ENCODE measurements at places on chromosomes 6 and 20.

DNA sequence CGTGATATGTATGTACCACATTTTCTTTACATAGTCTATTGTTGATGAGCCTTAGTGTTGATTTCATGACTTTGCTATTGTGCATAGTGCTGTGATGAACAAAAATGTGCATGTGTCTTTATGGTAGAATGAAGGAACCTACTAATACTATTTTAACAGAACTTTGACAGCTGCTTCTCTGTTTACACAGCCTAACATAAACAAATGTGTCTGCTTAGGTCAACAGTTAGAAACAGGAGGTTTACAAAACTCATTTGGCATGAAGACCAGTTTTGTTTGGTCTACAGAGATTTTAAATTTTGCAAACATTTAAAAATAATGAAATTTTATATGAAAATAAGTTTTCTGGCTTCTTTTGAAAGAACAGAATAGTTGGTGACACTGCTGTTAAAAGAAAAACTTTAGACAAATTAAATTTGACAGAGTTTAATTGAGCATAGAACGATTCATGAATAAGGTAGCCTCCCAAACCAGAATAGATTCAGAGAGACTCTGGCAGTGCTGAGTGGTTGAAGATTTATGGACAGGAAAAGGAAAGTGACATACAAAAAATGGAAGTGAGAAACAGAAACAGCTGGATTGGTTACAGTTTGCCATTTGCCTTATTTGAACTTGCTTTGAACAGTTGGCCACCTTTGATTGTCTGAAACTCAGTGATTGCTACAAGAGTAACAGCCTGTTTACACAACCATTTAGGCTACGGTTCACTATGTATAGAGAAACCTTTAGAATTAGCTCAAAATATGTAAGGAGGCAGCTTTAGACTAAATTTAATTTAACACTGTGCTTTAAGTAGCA lies 715.8 kb upstream of the HS3ST5 start:
- DNase-seq, result no peak

DNA sequence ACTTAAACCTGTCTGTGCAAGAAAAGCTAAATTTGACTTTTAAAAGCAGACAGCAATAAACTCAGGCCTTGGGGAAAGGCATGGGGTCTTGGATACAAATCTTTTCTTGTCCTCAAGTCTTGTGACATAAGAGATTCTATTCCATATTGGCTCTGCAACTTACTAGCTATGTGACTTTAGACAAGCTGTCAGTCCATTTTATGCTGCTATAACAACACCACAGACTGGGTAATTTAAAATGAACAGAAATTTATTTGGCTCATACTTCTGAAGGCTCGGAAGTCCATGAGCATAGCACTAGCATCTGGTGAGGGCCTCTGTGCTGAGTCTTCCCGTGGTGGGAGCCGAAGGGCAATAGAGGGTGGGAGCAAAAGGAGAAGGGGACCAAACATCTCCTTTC lies 246.0 kb upstream of the MOCS1 start:
- DNase-seq, result no peak

GRCh38 chr6:41780551-41781365 lies at the start of gene PRICKLE4:
TSS of gene PRICKLE4 (plus strand) at chr6:41780782. CDS start at chr6:41783474, 2,692 bp downstream.
- no peak for DNase-seq

DNA sequence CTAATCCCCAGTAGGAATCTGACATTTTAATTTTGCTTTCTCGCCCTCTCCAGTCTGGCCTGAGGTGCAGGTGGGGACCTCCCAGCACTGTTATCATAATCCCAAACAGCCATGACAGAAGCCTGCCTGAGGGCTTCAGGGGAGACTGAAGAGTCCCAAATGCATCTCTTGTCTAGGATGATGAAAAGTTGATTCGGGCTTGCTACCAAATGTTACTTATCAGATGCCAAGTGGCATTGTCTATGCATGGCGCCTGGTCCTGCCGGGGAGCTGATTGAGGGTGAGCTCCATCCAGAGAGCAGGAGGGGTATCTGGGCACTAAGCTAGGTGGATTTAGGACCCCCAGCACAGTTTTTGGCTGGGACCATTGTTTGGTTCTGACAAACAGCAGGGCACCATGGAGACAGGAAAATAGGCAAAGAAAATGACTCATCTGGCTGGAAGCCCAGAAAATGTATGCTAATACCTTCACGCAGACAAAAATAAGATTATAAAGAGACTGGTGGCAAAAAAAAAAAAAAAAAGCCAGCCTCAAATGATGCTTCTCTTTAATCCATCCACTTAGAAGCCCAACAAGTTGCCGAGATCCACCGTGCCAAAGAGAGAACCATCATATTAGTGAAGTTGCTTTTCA lies 513.7 kb upstream of the SULF2 start:
- DNase-seq, result no peak

- no peak for DNase-seq
These were observed 40.5 kb downstream of the TGM6 start for GRCh38 chr20:2421247-2421646.

DNA sequence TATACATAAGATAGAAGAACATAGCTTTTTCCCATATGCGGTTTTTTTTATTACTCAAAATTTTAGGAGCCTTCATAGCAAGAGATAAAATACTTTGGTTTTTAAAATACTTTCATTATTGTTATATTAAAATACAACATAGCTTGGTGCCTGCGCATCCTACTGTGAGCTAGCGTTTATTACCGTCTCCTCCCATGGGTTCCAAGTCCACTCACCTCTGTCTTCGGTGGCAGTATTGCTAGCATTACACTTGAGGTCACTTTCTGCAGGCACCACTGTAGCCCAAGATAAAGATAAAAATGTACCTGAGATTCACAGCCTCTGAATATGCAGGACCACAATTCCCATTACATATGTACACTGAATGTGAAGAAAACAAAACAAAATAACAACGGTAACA lies 326.7 kb downstream of the TPBG start:
- DNase-seq, result no peak

- DNase-seq, result no peak
These were observed 59.2 kb downstream of the SCML4 start for GRCh38 chr6:107764684-107765460.

DNA sequence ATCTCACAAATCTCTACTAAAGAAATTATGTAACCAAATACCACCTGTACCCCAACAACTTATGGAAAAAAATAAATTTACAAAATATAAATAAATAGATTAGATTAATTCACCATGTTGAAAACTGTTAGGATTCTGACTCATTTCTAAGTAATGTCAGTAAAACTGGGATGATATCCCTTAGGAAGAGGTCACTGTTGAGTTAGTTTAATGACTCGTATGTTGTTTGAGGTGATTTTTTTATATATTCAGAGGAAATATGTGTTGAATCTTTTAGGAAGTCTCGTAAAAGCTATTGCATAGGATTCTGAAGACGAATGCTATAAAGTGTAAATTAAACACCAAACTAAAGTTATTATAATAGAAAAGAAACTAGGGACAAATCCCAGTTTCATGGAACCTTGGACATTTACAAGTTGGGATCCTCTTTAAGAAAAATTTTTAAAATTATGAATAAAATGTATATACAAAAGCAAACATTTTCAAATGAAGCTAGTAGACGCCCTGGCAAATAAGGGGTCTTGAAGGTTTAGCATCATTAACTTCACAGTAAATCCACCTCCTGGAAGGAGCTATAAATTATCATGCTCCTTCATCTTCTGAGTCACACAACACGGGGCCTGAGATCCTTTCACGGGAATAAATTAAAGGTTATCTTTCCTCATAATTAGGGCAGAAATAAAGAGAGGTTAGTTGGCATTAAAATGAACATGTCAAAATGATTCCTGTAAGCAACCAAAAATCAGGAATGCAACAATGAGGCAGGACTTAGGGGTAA lies 37.0 kb upstream of the POU3F2 start:
- DNase-seq, result no peak

DNA sequence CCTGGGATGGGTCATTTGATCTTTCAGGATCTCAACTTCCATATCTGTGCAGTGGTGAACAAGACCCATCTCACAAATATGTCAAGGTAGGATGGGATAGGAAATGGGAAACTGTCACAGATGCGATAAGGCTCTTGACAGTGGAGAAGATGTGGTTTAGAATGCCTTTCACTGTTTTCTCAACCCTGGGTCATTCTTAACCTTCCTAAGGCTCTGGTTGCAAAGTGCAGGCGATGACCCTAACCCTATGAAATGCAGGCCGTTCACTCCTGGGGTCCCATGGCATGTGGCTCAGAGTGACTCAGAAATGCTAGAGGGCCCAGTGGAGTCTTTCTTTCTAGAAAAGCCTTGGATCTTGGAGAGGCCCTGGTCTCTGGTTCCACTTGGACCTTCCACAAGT lies 61.7 kb downstream of the FOXA2 start:
- DNase-seq, result no peak

DNA sequence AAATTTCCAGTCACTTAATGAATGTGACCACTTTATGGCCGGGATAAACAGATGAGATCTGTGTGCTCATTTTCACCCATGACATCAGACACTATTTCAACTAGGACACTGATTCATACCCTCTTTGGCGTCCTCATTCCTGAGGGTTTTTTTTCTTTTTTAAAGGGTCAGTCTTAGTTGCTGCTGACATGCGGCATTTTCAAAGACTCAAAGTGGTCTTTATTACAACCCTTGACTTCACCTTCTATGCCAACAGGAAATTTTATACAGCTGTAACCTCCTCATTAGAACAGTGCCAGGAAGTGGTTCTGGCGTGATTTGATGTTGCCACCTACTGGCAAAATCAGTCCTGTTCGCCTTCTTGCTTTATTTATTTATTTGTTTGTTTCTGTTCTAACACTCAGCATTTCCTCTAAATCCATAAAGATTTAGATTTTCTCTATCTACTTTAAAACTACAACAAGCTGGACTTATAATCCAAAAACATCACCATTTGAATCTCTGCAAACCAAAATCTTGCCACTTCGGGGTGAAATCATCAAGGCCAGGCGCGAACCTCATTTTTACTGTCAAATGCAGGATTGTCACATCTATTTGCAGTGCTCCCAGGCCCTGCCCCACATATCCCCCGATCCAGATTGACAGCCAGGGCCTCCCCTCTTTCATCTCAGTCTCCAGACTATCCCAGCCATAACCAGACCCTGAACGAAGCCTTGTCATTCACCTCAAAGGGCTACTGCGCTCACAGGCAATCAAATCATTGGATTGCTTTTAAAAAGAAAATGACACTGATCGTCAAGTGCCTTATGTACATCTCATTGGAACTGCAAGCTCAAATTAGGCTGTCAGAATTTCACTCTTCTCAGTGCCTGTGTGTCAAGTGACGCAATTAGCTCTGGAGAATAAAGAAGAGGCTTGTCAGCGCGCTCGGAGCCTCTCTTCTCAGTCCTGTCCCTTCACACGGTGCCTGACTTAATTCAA lies 77.5 kb downstream of the C6orf118 start:
- no peak for DNase-seq

DNA sequence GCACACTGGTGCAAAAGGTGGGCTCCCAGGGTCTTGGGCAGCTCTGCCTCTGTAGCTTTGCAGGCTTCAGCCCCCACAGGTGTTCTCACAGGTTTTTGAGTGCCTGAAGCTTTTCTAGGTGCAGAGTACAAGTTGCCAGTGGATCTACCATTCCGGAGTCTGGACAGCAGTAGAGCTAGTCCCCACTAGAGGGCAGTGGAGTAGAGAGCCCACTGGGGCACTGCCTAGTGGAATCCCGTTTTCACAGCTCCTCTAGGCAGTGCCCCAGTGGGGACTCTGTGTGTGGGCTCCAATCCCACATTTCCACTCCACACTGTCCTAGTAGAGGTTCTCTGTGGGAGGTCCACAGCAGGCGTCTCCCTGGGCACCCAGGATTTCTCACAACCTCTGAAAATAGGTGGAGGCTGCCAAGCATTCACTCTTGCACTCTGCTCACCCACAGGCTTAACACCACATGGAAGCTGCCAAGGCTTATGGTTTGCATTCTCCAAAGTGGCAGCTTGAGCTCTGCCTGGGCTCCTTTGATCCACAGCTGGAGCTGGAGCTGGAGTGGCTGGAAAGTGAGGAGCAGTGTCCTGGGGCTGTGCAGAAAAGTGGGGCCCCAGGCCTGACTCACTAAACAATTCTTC lies 86.3 kb upstream of the PROKR2 start:
- DNase-seq, result no peak

- no peak for DNase-seq
These were observed 161.4 kb downstream of the ID4 start for GRCh38 chr6:19998541-19998940.

DNA sequence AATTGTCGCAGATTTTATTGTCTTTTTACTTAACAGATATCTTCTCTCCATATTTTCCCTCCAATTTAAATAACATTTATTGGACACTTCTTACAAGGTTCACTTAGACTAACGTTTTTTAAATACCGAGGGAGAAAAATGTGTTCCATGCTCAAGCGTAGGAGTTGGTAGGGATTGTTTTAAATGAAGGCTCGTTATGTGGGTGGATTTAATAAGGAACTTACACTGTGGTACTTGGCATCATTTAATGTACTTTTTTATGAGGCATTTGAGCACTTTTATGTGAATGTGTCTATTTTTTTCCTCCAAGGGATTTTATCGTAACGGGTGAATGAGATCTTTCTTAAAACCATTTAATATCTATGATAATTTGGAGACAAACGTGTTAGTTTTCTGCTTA lies 125.0 kb upstream of the MTHFD1L start:
- DNase-seq, result no peak

GRCh38 chr6:52310932-52311331 lies 26.4 kb upstream of the MCM3 start:
- no peak for DNase-seq

- no peak for DNase-seq
These were observed 3.4 kb downstream of the PRDM13 start for GRCh38 chr6:99609905-99610489.

DNA sequence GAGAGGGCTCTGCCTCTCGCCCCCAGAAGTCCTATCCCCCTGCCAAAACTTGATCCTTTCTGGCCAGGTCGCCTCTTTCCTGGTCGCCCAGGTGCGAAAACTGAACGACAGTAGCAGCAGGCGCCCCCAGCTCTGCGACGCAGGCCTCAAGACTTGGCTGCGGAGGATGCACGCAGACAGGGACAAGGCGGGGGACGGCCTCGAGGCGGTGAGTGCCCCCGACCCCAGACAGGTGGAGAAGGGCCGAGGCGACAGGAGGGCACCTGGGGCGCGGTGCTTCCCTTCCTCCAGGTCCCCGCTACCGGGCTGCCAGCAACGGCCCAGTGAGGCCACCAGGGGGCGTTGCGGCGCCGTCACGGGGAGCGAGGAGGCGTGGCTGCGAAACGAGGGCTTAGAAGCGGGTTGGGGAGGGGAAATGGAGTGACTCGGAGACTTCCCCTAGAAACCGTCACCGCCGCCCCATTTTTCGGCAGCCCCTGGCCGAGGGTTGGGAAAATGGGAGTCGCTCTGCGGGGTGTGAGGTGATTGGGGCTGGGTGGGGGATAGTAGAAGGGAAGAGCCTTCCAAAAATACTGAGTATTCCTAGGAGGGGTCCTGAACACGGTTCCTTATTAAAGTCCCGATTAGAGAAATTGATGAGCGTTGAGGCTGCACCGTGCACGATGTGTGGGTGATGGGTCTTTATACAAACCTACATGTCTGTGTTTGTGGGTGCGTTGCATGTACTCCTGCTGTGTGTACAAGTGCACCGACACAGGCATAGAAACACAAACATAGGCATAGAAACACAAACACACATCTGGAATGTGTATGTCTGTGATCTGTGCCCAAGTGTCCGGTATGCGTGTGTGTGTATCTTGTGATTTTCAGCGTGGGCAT lies 44.6 kb downstream of the ARHGAP40 start:
- peak; percentile 93 for DNase-seq
